ENCODE measurements at places on chromosomes 11 and 22. TPM values are rescaled to one million over a fixed set of nuclear protein-coding genes. Genes with fewer than 3 reads are reported as not detected.

Gene ACTN3
- not detected for total RNA-seq

Gene LZTR1
- 43.7 TPM for total RNA-seq

Gene MMP7
- 0.43 TPM for total RNA-seq

Gene APOA5
- not detected for total RNA-seq

Gene FOXRED1
- total RNA-seq: 10.6 TPM

Gene SYNGR1
- total RNA-seq: 0.95 TPM

Gene SLC22A6
- not detected for total RNA-seq

Gene FOLR1
- not detected for total RNA-seq

Gene MRGPRF
- not detected for total RNA-seq

Gene LRRC55
- under 0.01 TPM for total RNA-seq

Gene APOBEC3A
- total RNA-seq: not detected

Gene NAALAD2
- total RNA-seq: 0.11 TPM

Gene SCN4B
- total RNA-seq: 0.11 TPM

Gene IGLL1
- not detected for total RNA-seq

Gene MYBPC3
- not detected for total RNA-seq

Gene CALCA
- not detected for total RNA-seq

Gene RASSF10
- total RNA-seq: 4.6 TPM

Gene DCHS1
- 45.6 TPM for total RNA-seq

Gene FDX1
- 7.9 TPM for total RNA-seq

Gene SPDYC
- total RNA-seq: not detected

Gene PCSK7
- total RNA-seq: 30.8 TPM

Gene TNNI2
- not detected for total RNA-seq

Gene FOXRED2
- total RNA-seq: 7.7 TPM

Gene CLCF1
- total RNA-seq: 2.4 TPM

Gene MN1
- 0.22 TPM for total RNA-seq

Gene APBB1
- 24.9 TPM for total RNA-seq

Gene KIRREL3
- total RNA-seq: not detected

Gene SYCE3
- total RNA-seq: not detected

Gene ISX
- not detected for total RNA-seq

Gene CLDN25
- not detected for total RNA-seq

Gene CSTPP1
- 7.8 TPM for total RNA-seq

Gene SCGB1C1
- total RNA-seq: not detected

Gene MEI1
- 0.98 TPM for total RNA-seq

Gene MOGAT2
- 0.09 TPM for total RNA-seq

Gene CCDC87
- total RNA-seq: 0.17 TPM

Gene DRD4
- not detected for total RNA-seq

Gene GUCY1A2
- under 0.01 TPM for total RNA-seq

Gene GSTT2
- not detected for total RNA-seq

Gene SLC22A25
- not detected for total RNA-seq

Gene KRTAP5-11
- not detected for total RNA-seq

Gene CEP126
- 2.1 TPM for total RNA-seq

Gene REXO2
- 165 TPM for total RNA-seq

Gene SPA17
- 3.6 TPM for total RNA-seq

Gene MIAT
- total RNA-seq: 0.69 TPM

Gene SUSD2
- 0.43 TPM for total RNA-seq

Gene INPP5J
- 0.09 TPM for total RNA-seq

Gene F2
- not detected for total RNA-seq

Gene TESMIN
- total RNA-seq: 1.9 TPM

Gene ACR
- total RNA-seq: 0.34 TPM

Gene HBB
- not detected for total RNA-seq

Gene PRCP
- 241 TPM for total RNA-seq

Gene GPR83
- total RNA-seq: not detected

Gene OR2AT4
- not detected for total RNA-seq

Gene KRTAP5-1
- total RNA-seq: not detected
